Esophagus squamous epithelium (tissue), 5 donors: ENCODE measurements at places on chromosomes 13 and 19. TPM values are rescaled to one million over a fixed set of nuclear protein-coding genes. Genes with fewer than 3 reads are reported as not detected.

THAP8 gene
- total RNA-seq, result 3.4 TPM

DNA sequence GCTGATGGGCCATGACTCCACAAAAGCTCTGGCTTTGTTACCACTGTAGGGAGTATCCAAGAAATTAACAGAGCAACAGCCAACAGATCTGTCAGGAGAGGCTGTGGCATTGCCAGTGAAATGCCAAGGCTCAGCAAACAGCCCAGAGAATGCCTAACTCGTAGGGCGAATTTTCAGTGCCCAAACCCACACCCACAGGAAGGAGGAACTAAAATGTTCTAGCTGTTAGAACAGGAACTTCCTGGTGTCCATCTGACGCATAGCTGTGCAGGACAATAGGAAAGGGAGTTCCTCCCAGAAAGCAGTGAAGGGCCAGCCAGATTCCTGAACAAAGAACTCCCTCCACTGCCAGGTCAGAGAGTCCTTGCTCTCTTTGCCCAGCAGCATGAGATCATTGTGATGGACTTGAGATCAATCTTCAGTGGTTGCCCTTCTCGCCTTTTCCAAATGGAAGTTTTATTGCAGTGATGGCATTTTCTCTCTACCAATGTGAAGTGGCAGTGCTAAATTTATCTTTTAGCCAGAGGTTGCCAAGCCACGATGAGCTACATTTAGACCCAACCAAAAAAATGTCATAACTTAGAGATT, 224.2 kb upstream of the STARD13 start:
- H3K4me3 ChIP-seq, result no peak overlapping the region
- H3K27ac ChIP-seq, result peak overlapping the region; percentile 89
- peaks cover 32% of the 10 kb centered on the region for H3K4me1 ChIP-seq
- no peaks in the 10 kb centered on the region for H3K36me3 ChIP-seq
- no peak for DNase-seq
- no peaks in the 10 kb centered on the region for H3K27me3 ChIP-seq

DNA sequence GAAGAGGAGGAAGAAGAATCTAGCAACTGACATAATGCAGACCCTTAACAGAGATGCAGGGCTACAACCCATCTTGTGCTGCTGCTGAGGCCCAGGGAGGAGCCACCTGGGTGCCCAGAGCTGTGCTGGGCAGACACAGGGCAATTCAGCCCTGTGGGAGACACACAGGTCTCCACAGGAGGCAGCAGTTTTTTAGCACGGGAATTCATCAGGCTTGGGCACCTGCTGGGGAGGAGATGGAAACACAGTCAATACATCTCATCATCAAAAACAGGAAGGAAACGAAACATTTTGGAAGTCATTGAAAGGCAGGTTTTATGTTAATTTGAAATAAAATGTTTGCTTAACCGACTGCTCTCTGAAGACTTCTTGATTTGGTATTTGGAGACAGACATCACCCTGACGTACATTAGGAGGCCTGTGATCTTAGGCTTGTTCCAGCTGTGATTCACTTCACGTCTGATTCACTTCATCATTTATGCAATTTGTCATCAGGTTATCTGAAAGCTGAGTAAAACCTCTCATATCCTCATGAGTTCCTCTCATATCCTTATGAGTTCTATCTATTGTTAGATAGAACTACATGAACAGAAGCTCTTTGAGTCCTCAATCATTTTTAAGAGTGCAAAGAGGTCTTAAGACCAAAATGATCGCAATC, 77.4 kb downstream of the CYSLTR2 start:
- H3K27ac ChIP-seq, result no peak overlapping the region
- peaks cover 13% of the 10 kb centered on the region for H3K4me1 ChIP-seq
- H3K27me3 ChIP-seq, result no peaks in the 10 kb centered on the region

DNA sequence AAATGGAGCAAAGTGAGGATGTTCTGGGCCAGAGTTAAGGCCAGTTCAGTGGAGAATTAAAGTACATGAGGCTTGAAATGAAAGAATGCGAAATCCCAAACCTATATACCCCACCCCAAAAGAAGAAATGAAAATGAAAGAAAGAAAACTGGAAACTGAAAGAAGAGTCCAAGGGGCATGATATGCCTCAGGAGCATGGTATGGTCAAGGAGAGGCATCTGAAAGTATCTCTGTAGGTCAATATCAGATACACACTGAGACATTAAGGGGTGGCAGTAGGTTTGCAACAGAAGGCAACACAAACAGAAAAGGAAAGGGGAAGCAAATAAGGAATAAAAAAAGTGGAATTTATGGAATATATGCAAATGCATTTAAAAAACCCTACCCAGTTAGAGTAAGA, 166.5 kb downstream of the COG6 start:
- H3K27me3 ChIP-seq, result no peaks in the 10 kb centered on the region
- H3K4me1 ChIP-seq, result no peaks in the 10 kb centered on the region
- H3K36me3 ChIP-seq, result no peaks in the 10 kb centered on the region
- H3K4me3 ChIP-seq, result no peak overlapping the region
- no peak for DNase-seq

GRCh38 chr19:38918526-38918925, 6.5 kb upstream of the CCER2 start:
- H3K27me3 ChIP-seq, result no peaks in the 10 kb centered on the region
- no peaks in the 10 kb centered on the region for H3K4me1 ChIP-seq
- H3K27ac ChIP-seq, result no peak overlapping the region
- no peak for DNase-seq

- DNase-seq, result no peak
- H3K27ac ChIP-seq, result peak overlapping the region; percentile 18
These were observed 21.9 kb downstream of the CEBPA start for GRCh38 chr19:33280351-33280921.

DNA sequence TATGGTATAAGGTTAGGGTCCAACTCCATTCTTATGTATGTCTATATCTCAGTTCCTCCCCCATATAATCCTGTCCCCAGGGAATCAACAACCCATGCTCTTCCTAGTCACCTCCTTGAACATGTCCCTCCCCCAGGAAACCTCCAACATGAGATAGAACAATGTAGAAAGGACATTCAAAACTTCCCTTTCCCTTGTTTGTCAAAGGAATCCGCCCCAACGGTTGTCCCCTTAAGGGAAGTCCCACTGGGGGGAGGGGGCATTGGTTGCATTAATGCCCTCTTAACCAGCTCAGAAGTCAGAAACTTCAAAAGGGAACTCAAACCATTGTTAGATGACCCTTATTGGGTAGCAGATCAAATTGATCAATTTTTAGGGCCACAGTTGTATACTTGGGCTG, 6.8 kb upstream of the ZNF561 start:
- no peak overlapping the region for H3K27ac ChIP-seq
- DNase-seq, result no peak
- no peaks in the 10 kb centered on the region for H3K27me3 ChIP-seq
- no peak overlapping the region for H3K4me3 ChIP-seq
- H3K4me1 ChIP-seq, result no peaks in the 10 kb centered on the region
- H3K36me3 ChIP-seq, result peaks cover 13% of the 10 kb centered on the region

GRCh38 chr19:19744641-19745040, 11.7 kb upstream of the ZNF14 start:
- no peaks in the 10 kb centered on the region for H3K4me1 ChIP-seq
- H3K36me3 ChIP-seq, result no peaks in the 10 kb centered on the region
- no peak for DNase-seq
- no peaks in the 10 kb centered on the region for H3K27me3 ChIP-seq
- no peak overlapping the region for H3K4me3 ChIP-seq
- H3K27ac ChIP-seq, result no peak overlapping the region

DNA sequence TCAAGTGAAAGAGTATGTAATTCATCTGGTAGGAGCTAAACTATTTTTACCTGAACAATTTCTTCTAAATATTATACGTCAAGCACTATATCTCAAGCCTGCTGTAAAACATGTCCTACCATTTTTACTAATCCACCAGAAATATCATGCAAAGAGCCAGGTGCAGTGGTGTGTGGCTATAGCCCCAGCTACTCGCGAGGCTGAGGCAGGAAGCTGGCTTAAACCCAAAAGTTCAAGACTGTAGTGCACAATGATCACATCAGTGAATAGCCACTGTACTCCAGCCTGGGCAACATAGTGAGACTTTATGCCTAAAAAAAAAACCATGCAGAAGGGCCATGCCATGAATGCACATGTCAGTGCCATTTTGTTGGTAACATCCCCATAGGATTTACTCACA, 20.7 kb upstream of the CLN5 start:
- peaks cover under 1% of the 10 kb centered on the region for H3K4me1 ChIP-seq
- DNase-seq, result no peak
- H3K4me3 ChIP-seq, result no peak overlapping the region
- H3K27me3 ChIP-seq, result no peaks in the 10 kb centered on the region
- H3K36me3 ChIP-seq, result no peaks in the 10 kb centered on the region
- no peak overlapping the region for H3K27ac ChIP-seq

- no peak overlapping the region for H3K27ac ChIP-seq
- H3K36me3 ChIP-seq, result peaks cover 16% of the 10 kb centered on the region
- H3K27me3 ChIP-seq, result no peaks in the 10 kb centered on the region
- DNase-seq, result no peak
- H3K4me1 ChIP-seq, result no peaks in the 10 kb centered on the region
- H3K4me3 ChIP-seq, result no peak overlapping the region
These were observed 7.4 kb downstream of the RABAC1 start for GRCh38 chr19:41951686-41952172.

DNA sequence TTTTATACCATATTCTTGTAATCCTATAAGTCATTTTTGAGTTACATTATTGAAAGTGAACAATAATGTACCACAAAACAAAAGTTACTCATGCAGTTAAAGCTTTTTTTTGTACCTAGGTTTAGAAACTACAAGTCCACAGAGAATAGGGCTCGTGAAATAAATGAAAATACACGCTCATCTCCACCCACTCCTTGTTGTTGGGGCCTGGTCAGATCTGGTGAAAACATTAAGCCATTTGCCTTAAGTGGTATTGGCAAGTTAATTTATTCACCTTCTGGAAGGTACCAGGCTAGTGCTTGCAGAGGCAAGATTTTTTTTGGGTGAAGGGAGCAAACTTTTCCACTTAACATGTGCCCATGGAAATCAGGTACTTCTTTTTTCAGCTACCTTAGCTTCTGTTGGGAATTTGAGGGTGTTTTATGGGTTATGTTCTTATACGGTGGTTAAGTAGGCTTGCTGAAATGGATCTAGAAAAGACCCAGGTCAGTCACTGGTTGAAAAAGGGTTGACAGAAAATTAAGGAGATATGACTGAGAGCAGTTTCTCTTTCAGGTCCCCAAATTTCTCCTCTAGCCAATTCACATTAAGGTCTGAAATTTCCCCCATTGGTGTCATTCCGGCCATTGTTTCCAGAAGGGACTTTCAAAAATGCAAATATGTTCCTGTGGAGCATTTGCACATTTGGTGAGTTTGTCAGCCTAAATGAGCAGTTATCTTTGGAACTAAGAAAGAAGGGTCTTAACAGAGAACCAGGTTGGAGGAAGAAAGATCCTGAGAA, 143.3 kb downstream of the KCNRG start:
- no peaks in the 10 kb centered on the region for H3K27me3 ChIP-seq
- no peak for DNase-seq
- H3K36me3 ChIP-seq, result no peaks in the 10 kb centered on the region
- H3K27ac ChIP-seq, result no peak overlapping the region
- H3K4me1 ChIP-seq, result no peaks in the 10 kb centered on the region

DNA sequence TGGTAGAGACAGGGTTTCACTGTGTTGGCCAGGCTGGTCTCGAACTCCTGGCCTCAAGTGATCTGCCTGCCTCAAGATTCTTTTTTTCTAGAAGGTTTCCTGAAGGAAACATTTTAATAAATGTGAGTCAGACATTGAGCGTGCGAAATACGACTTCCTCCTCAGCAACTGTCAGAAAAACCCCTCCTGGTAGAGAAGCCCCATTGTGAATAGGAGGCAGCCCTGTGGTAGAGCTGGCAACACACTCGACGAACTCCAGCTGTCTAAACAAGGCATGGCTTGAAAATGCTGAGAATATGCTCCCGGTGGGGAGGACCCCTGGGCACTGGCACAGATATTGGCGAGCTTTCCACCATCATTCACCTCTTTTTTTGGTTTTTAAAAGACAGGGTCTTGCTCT, 9.8 kb downstream of the ZNF333 start:
- DNase-seq, result no peak
- no peaks in the 10 kb centered on the region for H3K27me3 ChIP-seq
- H3K4me3 ChIP-seq, result no peak overlapping the region
- no peaks in the 10 kb centered on the region for H3K4me1 ChIP-seq
- H3K27ac ChIP-seq, result no peak overlapping the region

DNA sequence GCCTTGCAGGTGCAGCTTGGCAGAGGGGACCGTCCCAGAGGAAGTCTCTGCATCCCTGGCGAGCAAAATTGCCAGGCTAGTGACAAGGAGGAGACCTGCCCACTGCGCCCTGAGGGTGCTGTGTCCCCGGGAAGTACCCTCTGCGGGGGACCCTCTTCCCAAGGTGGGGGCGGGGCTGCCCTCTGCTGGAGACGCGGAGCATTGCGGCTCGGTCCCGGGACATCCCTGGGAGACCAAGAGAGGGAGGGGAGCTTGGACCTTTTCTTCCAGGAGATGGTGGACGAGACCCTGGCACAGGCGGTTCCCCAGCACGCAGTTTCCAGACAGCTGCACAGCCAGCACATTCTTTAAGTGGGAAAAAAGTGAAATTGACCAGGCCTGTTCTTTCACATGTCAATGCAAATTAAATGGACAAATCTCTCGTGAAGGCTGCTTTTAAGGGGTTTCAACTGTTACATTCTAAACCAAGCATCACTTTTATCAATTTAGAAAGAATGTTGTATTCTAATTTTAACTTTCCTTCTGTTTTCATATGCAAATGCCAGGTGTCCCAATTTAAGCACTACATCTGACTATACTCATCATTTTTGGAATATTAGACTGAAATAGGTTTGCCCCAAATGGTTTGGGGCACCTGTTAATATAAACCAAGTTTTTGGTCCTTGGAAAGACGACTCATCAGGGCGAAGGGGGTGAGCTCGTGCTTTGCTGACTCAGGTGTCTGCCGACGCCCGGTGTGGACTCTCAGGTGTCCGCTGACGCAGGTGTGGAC, 60.7 kb downstream of the MCF2L start:
- no peaks in the 10 kb centered on the region for H3K36me3 ChIP-seq
- H3K4me1 ChIP-seq, result no peaks in the 10 kb centered on the region
- H3K27me3 ChIP-seq, result no peaks in the 10 kb centered on the region
- no peak overlapping the region for H3K27ac ChIP-seq
- no peak overlapping the region for H3K4me3 ChIP-seq
